ENCODE measurements at places on chromosomes 2 and 18.

DNA sequence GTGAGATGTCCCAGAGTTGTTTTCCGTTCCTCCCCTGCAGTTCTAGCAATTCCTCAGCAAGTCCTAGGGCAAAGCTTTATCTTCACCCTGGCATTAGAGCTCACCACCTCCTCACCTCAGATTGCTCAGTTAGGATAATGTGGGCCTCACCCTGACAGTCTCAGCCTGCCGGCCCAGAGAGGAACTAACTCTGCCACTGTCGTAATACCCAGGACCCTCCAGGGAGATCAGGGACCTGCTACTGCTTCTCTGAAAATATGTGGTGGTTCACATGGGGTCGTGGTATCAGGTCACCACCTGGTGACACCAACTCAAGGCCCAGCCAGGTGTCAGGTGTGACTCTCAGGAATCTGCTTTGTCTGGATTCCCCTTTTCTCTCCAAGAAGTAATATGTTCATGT lies 120.7 kb downstream of the FEZ2 start:
- DNase-seq: no peak

- no peak for DNase-seq
These were observed 11.4 kb downstream of the TMEM182 start for GRCh38 chr2:102773149-102773705.

- DNase-seq: no peak
These were observed 75.8 kb downstream of the NRP2 start for GRCh38 chr2:205758051-205758450.

DNA sequence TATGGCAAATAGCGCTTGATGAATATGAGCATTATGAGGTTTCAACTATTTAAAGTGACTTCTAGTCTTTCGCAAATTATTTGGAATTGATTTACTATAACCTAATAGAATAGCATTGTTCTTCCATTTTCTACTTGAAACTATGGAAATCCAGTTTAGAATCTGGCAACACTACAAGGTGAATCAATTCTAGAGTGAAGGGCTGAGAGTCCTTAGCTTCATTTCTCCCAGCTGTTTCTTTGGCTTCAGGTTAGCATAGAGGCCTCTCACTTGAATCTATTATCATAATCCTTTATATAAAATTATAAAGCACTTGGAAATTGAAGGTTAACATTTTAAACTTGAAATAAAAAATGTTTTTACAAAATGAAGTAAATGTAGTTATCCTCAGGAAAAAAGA lies 318.8 kb downstream of the CCDC85A start:
- DNase-seq: no peak

- DNase-seq: no peak
These were observed 294.5 kb upstream of the FBXO11 start for GRCh38 chr2:48200620-48201293.

- no peak for DNase-seq
These were observed 6.6 kb downstream of the GAD1 start for GRCh38 chr2:170823088-170823897.

GRCh38 chr2:230671117-230671516 lies 41.5 kb upstream of the CAB39 start:
- DNase-seq: no peak
